Cardiac muscle cell (in vitro differentiated cells and primary cell): ENCODE measurements at places on chromosomes 11 and 22. TPM values are rescaled to one million over a fixed set of nuclear protein-coding genes. Genes with fewer than 3 reads are reported as not detected.

DNA sequence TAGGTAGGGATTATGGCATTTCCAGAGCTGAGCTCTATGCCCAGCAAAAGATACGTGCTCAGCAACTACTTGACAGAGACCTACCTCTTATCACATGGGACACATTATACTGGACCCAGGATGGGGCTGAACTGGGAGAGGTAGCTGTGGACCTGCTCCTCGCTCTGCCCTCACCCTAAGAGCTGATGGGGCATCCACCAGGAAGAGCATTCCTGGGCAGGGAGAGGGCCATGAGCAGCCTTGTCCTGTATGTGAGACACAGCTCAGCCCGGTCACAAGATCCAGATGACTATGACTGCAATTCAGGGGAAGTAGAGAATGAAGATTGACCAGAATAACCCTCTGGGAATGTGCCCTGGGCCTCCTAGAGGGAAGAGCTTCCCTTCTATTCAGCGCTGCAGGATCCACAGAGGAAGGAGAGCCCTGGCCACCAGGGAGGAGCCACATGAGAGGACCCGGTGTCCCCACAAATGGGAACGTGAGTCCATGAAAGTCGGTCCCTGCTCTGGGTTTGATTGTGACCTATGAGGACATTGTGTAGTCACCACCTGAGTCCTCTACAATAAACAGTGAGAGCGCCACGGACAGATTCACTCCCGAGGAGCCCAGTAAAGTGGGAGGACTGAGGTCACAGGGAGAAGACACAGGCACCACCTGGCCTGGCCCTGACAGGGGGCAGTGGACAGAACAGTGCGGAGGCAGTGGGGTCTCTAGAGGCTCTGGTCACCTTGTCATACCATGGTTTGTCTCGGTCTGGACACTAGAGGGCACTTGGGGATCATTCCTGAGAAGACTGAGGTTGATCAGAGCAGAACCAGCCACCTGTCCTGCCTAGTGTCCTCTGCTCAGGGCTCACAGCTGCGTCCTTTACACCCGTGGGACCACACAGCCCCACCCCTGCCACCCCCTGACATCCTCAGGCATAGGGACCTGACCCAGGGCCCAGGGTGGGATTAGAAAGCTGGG lies 99.5 kb downstream of the ZNF280B start:
- peak; percentile 27 for DNase-seq

- DNase-seq = no peak
Observed at GRCh38 chr11:117634756-117635603, 162.0 kb downstream of the DSCAML1 start.

LDLRAD3 gene
- total RNA-seq = 6.2 and 12.3 TPM in 2 replicates

TRIM29 gene
- total RNA-seq = not detected in 2 replicates

- DNase-seq = no peak
Observed at GRCh38 chr11:115208808-115209259, 295.4 kb downstream of the CADM1 start.
